ENCODE measurements at places on chromosomes 3 and 15.

GRCh38 chr3:13504161-13504831 lies 24.2 kb downstream of the HDAC11 start:
- no peak for DNase-seq

- DNase-seq, result no peak
Measured at GRCh38 chr3:139774560-139775302, 97.0 kb upstream of the NMNAT3 start.

- DNase-seq, result peak; percentile 56
Measured at GRCh38 chr15:59438625-59439290, 772 bp downstream of the FAM81A start.

DNA sequence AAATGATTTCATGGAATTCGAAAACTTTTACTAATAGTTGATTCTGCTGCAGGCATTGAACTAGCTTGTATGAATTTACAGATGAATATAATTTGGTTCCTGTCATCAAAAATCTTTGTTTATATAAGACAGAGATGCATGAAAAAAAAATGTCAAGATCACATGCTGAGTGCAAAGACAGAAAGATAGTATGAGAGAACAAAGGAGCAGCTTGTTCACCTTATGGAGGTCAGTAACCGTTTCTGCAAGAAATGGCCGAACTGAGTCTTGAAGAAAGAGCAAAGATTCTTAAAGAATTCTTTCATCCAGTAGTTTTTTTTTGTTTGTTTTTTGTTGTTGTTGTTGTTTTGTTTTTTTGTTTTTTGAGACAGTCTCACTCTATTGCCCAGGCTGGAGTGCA lies 450.6 kb downstream of the TUSC7 start:
- DNase-seq, result no peak

DNA sequence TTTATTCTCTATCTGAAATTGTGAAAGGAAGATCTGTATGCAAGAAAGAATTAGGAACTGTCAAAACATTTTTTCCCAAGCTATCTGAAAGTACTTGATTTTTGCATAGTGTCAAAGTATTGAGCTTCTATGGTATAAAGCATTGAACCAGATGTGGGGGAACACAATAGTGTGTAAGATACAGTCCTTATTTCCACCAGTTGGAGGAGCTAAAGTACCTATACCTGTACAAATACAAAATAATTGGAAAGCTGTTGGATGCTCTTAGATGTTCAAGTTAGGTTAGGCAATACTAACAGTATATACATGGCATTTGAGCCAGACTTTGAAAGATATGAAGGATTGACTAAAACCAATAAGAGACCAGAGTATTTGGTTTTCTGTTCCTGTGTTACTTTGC lies 148.4 kb downstream of the B3GALNT1 start:
- no peak for DNase-seq

GRCh38 chr3:13420045-13420830 lies at the start of gene NUP210:
Gene NUP210, minus strand, starts transcription at chr3:13420322. Its CDS starts 96 bp downstream, at chr3:13420226.
- no peak for DNase-seq

- no peak for DNase-seq
Measured at GRCh38 chr3:24500806-24501205, 6.2 kb upstream of the THRB start.

DNA sequence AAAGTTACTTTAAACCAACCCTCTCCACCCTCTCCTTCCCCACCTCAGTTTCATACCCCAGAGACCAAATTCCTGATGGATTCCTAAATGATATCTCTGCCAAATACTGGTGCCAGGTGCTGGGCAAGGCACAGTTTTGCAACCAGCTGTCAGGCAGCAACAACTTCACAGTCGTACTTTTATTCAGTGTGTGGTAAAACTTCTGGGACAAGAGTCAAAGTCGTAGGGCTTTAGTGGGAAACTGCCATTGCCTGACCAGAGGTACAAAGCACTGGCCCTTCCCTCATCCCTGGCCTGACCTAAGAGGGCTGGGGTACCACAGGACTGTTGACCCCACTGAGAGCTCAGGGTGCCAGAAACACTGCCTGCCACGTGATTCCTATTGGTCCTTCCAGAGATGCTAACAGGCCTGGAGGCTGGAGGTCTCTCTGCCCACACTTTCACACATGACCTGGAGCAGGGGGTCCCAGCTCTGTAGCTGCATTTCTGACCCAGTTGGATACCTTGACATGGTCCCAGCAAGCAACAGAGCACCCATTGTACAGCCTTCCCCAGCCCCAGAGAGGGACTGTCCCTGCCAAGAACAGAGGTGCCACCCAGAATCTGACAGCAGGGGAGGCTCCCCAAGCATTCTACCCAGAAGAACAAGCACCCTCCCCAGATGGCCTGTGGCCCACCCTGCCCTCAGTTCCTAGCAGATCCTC lies 59.9 kb downstream of the LIPC start:
- no peak for DNase-seq

- peak; percentile 83 for DNase-seq
Measured at GRCh38 chr15:69058830-69059556, 44.5 kb downstream of the NOX5 start.

- no peak for DNase-seq
Measured at GRCh38 chr15:95763426-95763825, 567.1 kb upstream of the NR2F2 start.

- DNase-seq, result no peak
Measured at GRCh38 chr3:126417515-126417914, 22.8 kb downstream of the CFAP100 start.

- no peak for DNase-seq
Measured at GRCh38 chr15:62187425-62187824, 22.3 kb upstream of the C2CD4B start.

GRCh38 chr3:114551770-114552526 lies 258.1 kb downstream of the TIGIT start:
- DNase-seq, result no peak

GRCh38 chr3:48656061-48656840 lies 6.4 kb downstream of the CELSR3 start:
- DNase-seq, result peak; percentile 80

GRCh38 chr3:37255990-37256308 lies 81.6 kb upstream of the LRRFIP2 start:
- no peak for DNase-seq
